ENCODE measurements at places on chromosomes 5 and 9. TPM values are rescaled to one million over a fixed set of nuclear protein-coding genes. Genes with fewer than 3 reads are reported as not detected.

Gene ADAM19
- total RNA-seq: 8.0 TPM

Gene TTC23L
- total RNA-seq: not detected

Gene VDAC1
- 210 TPM for total RNA-seq

Gene DNAH5
- total RNA-seq: 0.12 TPM

Gene SPEF2
- total RNA-seq: 0.98 TPM

Gene GABRA6
- not detected for total RNA-seq

Gene CYLC2
- not detected for total RNA-seq

Gene IFNA13
- total RNA-seq: not detected

Gene HRH2
- not detected for total RNA-seq

Gene AQP7
- total RNA-seq: 3.7 TPM

Gene MRPS27
- 62.3 TPM for total RNA-seq

Data from cardiac ventricle fibroblast (primary cell).